CD4-positive, alpha-beta T cell treated with Interleukin-15 for 1 hour (primary cell): ENCODE measurements at places on chromosomes 3 and 15.

DNA sequence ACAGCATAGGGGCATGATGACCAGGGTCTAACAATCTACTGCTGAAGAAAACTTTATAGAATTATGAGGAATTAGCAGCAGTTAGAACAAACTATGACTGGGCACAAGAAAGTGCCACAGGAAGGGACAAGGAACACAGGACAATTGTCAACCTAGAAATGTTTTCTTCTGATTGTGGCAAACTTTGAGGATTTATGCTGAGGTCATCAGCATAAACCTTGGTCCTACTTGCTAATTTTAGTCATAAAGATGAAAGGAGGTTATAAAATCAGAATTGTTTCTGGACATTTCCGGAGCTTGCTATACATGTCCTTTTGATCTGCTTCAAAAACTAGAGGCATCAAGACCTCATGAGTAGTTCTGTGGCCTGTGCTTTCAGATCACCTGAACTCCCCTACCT, 446.6 kb upstream of the THBS1 start:
- no peak for DNase-seq

GRCh38 chr3:132804498-132804897, 82.3 kb upstream of the NPHP3 start:
- no peak for DNase-seq

DNA sequence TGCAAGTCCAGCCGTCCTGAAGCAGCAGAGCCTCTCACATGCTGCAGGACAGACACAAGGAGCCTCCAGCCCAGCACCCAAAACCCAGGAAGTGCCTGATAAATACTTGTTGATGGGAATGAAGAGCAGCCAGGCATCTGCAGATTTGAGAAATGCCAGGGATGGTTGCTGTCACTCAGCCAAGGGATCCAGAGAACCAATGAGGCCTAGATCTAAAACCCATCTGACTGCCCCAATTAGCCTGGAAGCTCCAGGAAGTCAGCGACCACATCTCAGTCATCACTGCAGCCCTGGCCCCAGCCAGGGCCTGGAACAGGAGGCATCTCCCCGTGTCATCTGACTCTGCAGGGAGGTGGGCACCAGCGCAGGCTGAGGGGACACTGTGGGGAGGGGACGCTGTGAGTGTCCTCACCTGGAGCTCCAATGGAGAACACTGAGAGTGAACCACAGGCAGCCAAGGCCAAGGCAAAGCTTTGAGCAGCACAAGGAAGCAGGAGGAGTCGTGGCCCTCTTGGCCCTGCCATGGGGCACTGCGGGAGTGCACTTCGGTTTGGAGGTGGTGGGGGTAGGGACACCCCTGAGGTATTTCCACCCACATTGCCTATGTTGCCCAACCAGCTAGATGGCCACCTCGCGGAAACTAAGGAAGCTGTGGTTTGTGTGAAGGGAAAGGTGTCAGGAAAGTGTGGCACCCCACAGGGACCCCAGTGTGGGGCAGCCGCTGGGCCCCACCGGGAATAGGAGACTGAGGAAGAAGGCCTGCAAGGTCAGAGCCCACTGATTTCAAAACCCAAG, 229.5 kb downstream of the VPS13C start:
- no peak for DNase-seq

- DNase-seq: no peak
Measured at GRCh38 chr15:29674661-29675533, 147.4 kb downstream of the TJP1 start.

GRCh38 chr3:69129531-69129930, 7.1 kb upstream of the LMOD3 start:
- no peak for DNase-seq

- DNase-seq: no peak
Measured at GRCh38 chr3:30034246-30034991, 572.0 kb upstream of the TGFBR2 start.

- DNase-seq: no peak
Measured at GRCh38 chr3:57257678-57258077, 30.1 kb downstream of the APPL1 start.

DNA sequence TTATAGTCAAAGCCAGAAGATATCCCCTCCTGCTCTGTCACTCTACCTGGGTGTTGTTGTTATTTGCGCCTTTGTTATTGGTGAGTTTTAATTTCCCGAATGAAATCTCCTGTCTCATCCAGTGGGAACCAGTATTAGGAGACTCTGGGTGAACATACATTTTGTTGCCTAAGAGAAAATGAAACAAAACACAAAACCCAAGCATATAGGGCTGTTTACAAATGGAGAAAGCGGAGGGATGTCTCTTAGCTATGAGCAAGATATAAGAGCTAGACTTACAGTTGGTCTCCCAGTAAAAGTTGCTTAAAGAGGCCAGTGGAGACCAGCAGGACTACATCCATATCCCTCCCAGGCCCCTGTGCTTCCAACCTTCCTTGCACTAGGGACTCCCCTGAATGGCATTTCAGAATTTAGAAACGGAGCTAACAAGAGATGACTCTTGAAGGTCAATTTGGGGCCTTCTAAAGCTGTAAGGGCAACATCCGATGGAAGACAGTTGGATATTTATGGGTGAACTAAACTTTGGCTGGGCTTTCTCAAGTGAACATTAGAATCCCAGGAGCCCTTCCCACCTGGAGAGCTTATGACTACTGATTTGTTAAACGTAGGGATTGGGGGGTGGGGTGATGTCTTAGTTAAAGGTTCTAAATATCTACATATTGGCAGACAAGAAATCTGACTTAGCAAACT, 2.7 kb downstream of the EOMES start:
- DNase-seq: no peak

GRCh38 chr3:156553705-156554356, 1.1 kb downstream of the SSR3 start:
- DNase-seq: no peak

DNA sequence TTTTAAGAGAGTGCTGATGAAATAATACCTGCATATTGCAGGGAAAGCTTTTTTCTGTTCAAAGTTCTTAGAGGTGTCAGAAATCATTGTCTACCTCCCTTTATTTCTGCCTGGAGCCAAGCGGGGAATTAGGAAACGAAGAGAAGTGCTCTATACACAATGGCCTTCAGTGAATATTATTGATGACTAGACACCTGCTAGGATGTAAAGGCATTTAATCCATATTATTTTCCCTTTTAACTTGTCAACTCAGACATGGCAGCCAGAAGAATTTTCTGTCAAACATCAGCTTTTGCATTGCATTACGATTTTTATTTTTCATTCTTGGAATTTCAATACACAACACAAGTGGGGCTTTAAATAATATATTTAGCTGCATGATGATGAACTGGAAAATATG, 24.7 kb downstream of the CADM2 start:
- no peak for DNase-seq

GRCh38 chr3:128486205-128486628, 6.8 kb downstream of the GATA2 start:
- no peak for DNase-seq

DNA sequence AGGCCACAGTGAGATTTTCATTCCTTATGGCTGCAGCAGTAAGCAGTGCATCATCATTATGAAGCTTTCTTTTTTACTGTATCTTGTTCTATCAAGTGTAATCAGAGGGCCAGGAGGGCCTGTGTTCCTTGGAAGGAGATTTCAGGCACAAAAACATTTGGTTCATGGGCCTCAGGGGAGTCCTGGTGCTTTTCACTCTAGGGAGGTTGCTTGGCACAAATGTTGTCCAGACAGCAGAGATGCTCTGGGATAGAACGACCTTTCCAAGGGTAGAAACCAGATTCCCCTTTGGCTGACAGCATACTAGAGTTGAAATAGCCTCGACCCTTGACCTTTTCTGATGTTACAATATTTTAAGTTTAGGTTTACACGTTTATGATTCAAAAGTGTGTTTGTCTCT, 95.3 kb upstream of the CLSTN2 start:
- DNase-seq: no peak

- DNase-seq: peak; percentile 52
Measured at GRCh38 chr3:134600685-134601463, 49.9 kb downstream of the KY start.

DNA sequence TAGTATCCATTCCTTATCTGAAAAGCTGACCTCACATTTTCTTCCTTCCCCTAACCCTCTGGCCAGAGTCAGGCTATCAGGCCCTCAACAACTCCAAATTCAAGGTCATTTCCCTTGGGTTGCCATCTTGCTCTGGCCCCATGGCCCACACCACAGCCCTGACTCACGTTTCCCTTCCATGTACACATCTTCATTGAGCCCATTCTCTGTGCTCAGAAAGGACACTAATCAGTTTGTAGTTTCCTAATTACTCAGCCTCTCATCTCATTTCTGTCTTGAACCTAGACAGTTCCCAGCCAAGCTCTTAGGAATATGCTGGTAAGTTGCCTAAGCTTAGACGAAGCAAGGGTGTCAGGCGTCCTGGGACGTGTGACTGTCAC, 14.9 kb downstream of the TGM5 start:
- DNase-seq: no peak

GRCh38 chr3:150913133-150913922, 8.1 kb upstream of the MINDY4B start:
- no peak for DNase-seq

GRCh38 chr15:87527416-87527815, 729.1 kb downstream of the NTRK3 start:
- no peak for DNase-seq

DNA sequence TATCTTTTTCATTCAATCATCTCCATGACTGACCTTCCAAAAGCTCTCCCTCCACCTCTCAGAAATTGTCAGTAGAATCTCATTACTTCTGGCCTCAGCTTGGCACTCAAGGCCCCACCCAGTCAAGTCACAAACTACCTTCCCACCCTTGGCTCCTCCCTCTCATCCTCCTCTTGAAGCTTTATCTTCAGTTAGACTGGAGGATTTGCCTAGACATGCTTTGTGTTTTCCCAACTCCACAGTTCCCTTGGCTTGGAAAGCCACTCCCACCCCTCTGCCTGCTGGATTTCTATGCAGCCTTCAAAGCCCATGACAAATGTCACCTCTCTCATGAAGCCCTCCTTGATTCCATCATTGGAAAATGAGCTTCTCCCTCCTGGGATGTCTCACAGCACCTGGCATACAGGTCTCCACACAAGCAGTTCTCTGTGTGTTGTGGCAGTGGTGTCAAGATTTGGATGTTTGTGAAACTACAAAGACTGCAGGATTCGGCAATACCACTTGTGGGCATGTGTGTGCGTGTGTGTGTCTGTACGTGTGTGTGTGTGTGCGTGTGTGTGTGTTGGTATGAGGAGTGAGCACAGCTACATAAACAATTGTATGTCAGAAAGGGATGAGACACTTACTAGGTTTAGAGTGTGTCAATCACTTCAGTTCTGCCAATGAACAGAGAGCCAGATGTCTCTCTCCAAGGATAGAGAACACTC, 45.3 kb upstream of the VPS8 start:
- no peak for DNase-seq

GRCh38 chr3:177179281-177180067, 17.8 kb downstream of the TBL1XR1 start:
- DNase-seq: no peak

DNA sequence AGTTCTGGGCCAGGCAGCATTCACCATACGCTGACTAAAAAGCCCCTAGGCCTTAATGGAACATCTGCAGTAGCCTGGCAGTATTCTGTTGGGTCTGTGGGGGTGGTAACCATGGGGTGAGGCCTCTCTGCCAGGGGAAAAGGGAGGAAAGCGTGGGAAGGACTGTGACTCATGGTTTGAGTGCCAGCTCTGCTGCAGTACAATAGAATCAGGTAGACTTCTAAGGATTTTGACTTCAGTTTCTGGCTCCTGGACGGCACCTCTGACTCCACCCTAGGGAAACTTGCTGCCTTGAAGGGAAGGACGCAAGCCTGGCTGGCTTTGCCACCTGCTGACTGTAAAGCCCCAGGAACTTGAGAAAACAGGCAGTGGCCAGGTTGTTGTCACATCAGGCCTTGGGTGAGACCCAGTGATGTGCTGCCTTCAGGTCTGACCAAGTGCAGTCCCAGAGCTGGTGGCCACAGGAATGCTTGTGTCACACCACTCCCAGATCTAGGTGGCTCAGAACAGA, 148.6 kb downstream of the SUCNR1 start:
- DNase-seq: no peak

DNA sequence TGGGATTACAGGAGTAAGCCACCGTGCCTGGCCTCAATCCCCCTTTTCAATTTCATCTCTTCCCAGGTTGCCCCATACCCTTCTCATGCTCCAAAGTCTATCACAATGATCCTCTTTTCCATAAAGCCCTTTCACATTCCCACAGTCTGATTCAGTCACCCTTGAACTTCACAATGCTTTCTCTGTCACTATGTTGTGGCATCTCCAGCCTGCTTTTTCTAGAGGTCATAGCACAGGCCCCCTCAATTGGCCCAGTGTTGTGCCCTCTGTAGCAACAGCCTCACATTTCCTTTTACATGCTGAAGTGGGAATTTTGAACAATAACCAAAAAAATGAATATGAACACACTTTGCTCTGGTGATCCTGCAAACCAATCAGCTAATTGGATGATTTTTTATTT, 21.5 kb downstream of the DRD3 start:
- DNase-seq: no peak

GRCh38 chr15:60358935-60359682, 38.7 kb downstream of the ANXA2 start:
- no peak for DNase-seq

DNA sequence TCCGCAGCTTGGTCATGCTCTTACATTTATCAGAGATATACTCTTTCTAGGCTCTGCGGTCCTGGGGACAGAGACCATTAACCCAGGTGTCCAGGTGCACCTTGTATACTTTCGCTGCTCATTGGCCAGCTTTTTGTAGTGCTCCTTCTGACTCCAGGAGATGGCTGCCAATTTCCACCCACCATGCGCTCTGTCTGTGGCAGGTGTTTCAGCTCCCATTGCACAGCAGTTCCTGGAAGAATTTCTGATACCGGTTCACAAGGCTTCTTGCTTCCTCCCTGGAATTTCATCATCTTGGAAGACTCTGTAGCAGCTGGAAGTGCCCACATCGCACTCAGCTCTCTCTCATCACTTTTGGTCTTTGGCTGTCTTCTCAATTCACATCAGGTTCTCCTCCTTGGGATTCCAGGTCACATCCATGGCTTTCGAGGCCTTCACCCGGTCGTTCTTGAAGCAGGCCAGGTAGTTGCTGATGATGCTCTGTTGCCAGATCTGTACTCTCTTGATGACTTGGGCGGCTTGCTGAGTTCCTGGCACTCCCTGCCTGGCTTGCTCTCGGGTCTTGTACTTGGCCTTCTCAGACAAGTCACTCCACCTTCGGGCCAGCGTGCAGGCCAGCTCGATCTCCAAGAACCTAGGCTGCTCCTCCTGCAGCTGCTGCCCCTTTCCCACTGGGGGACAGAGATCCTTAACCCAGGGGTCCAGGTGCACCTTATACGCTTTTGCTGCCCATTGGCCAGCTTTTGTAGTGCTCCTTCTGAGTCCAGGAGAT, 41.1 kb upstream of the ARL8B start:
- DNase-seq: no peak

- no peak for DNase-seq
Measured at GRCh38 chr3:33954956-33955355, 156.5 kb downstream of the PDCD6IP start.

- DNase-seq: no peak
Measured at GRCh38 chr15:85289677-85290365, 90.6 kb upstream of the AKAP13 start.

GRCh38 chr15:60576044-60576443, 97.1 kb upstream of the ICE2 start:
- DNase-seq: no peak
